ENCODE measurements at places on chromosomes 7 and 10. TPM values are rescaled to one million over a fixed set of nuclear protein-coding genes. Genes with fewer than 3 reads are reported as not detected.

WIPF3 gene
- total RNA-seq: not detected

DOCK4 gene
- 365 TPM for total RNA-seq

STEAP4 gene
- under 0.01 TPM for total RNA-seq

UNCX gene
- not detected for total RNA-seq

CRPPA gene
- 2.3 TPM for total RNA-seq

FAM25G gene
- not detected for total RNA-seq

OPN4 gene
- total RNA-seq: not detected

TMEM229A gene
- total RNA-seq: not detected

CLRN3 gene
- not detected for total RNA-seq

DENND10 gene
- total RNA-seq: 76.4 TPM

ELFN1 gene
- 0.53 TPM for total RNA-seq

Measured in thoracic aorta endothelial cell (primary cell).